Pulmonary artery endothelial cell (primary cell): ENCODE measurements at places on chromosomes 3 and 15.

DNA sequence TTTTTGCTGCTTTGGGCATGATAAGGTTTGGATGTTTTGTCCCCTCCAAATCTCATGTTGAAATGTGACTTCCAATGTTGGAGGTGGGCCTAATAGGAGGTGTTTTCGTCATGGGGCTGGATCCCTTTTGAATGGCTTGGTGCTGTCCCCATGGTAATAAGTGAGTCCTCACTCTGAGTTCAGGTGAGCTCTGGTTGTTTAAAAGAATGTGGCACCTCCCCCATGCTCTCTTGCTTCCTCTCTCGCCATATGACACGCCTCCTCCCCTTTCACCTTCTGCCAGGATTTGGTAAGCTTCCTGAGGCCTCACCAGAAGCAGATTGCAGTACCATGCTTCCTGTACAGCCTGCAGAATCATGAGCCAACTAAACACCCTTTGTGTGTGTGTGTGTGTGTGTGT, 255.5 kb downstream of the EPHB1 start:
- no peak for DNase-seq

DNA sequence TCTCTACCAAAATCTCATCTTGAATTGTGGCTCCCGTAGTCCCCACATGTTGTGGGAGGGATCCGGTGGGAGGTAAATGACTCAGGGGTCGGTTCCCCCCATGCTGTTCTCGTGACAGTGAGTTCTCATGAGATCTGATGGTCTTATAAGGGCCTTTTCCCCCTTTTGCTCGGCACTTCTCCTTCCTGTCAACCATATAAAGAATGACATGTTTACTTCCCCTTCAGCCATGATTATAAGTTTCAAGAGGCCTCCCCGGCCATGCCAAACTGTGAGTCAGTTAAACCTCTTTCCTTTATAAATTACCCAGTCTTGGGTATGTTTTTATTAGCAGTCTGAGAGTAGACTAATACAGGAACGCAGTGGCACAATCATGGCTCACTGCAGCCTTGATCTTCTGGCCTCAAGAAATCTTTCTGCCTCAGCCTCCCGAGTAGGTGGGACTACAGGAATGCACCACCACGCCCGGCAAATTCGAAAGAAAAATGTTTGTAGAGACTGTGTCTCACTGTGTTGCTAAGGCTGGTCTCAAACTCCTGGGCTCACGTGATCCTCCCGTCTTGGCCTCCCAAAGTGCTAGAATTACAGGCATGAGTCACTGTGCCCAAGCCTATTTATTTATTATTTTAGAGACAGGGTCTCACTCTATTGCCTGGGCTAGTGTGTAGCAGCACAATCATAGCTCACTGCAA, 101.0 kb downstream of the ATP10A start:
- no peak for DNase-seq

DNA sequence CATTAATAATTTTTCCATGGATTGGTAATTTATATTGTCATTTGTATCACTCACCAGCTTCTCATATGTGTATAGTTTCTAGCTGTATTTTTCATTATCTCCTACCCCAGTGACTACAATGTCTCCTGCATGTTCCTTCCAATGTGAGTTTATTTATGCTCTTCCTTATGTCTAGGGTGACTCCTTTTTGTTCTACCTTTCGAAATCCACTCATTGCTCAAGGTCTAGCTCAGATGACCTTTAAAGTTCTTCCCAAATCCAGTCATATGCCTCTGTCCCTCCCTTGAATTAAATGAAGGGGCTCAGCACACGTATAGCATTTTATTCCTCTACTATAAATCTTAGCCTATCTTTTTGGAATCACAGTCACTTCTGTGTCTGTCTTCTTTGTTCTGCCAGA, 53.0 kb downstream of the TMEM45A start:
- no peak for DNase-seq

- DNase-seq = no peak
These were observed 32.6 kb downstream of the PDCD6IP start for GRCh38 chr3:33831053-33831452.

GRCh38 chr3:3137526-3137925, 10.8 kb downstream of the TRNT1 start:
- no peak for DNase-seq

- DNase-seq = no peak
These were observed 14.0 kb downstream of the AAGAB start for GRCh38 chr15:67240235-67241131.

DNA sequence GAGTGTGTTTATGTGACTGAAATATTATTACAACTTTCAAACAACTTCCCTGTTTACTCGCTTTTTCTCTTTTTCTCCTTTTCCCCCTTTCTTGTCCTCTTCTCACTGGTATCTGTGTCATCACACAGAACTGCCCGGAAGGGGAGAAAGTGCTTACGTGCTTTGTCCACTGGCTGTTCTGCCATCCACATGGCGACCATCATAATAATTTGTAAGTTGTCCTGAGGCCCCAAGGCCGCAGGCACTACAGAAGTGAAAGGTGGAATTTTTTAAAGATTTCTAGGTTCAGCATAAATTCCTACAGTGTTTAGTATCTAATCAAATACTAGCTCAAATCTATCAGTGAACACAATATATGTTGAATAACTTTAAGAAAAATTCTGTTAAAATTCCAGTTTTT, 26.7 kb upstream of the ABHD10 start:
- no peak for DNase-seq

- DNase-seq = no peak
These were observed 9.6 kb downstream of the PYDC2 start for GRCh38 chr3:191470545-191470944.

GRCh38 chr3:25679642-25680302, 15.1 kb upstream of the TOP2B start:
- DNase-seq = no peak

DNA sequence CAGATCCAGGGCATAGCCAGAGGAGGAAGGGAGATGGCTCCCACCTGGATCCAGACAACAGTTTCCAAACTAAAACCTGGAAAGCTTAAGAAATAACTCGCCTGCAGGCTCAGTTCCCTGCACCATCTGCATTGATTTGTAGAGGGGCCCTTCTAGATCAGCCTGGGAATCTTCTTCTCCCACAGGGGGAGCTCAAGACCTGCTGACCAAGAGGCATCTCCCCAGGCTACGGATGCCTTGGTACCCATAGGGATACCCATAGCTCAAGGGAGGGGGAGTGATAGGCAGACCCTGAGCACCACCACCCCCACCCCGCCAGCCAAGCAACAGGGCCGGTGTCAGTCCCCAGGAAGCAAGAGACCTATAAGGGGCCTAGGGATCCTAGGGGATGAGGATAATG, 28.0 kb upstream of the DCLK3 start:
- DNase-seq = no peak

- DNase-seq = no peak
These were observed 45.7 kb downstream of the DHX30 start for GRCh38 chr3:47848599-47849117.

GRCh38 chr3:71369701-71370391, 213.7 kb downstream of the FOXP1 start:
- no peak for DNase-seq

- peak; percentile 74 for DNase-seq
These were observed 26.2 kb downstream of the MAP4 start for GRCh38 chr3:47989981-47990440.

DNA sequence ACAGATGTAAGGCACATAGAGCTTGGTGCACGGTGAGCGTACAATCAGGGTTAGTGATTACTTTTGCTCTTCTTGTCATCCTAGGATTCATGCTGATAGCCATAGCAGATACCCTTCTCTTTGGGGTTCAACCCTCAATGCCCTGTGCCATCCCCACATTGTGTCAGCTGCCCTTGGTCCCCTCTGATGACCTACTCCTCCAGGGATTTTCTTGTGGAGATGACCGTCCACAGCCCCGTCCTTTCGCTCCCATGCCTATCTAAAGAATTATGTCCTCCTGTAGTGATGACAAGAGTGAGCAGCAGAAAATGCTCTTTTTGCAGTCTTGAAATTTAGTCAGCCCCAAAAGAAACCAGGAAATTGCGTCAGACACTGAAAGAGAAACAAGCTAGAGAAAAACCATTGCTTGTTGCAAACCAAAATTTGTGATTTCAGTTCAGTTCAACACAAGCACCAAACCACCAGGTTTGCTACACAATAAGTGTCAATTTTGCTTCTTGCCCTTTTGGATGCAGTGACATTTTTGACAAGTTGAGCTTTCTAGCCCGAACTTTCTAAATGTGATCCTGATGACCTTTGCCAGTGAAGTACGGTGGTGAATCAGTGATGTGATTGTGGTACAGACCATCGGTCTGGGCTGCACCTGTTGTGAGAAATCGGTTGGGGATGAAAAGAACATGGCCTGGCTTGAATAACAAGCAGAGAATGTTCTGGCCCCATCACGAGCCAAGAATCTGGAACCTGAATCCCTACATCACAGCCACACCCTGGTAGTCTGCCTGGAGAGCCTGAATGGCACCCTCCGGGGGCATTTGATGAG, 41.3 kb downstream of the CMTM7 start:
- no peak for DNase-seq

DNA sequence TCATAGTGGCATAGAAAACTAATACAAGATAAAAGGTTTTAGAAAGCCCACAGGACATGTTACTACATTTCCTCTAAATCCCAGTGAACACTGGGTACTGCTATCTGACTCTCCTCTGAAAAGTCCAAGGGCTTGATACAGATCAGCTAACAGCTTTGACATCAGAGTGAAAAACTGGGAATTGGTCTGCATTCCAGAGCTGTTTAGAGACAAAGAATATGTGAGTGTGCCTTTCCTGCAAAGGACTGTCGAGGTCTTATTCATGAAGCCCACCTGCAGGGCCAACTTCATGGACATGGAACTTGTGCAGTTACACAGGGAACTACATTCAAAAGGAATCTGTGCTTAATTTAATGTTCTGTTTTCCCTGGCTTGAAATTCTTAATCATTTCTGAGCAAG, 5.2 kb upstream of the TMCO5A start:
- no peak for DNase-seq

GRCh38 chr3:187971629-187972028, 182.3 kb upstream of the LPP start:
- DNase-seq = no peak
